A549 treated with RU486 at 1 μM for 4 hours (cell line): ENCODE measurements at places on chromosomes 11 and 22. TPM values are rescaled to one million over a fixed set of nuclear protein-coding genes. Genes with fewer than 3 reads are reported as not detected.

Gene CREB3L1
- 3.9 to 6.2 TPM (median 5.2 TPM) in 5 replicates for total RNA-seq

Gene GPR152
- total RNA-seq = 0.08 TPM in 1 of 5 replicates, not detected in the others

Gene MYBPC3
- 0.06 to 0.13 TPM (median 0.08 TPM) in 5 replicates for total RNA-seq

Gene KCTD17
- 20.8 to 26.1 TPM (median 23.2 TPM) in 5 replicates for total RNA-seq

Gene C1QTNF4
- 0.13 to 0.22 TPM in 2 of 5 replicates, not detected in the others for total RNA-seq

Gene SLC43A1
- 1.8 to 3.4 TPM (median 3.1 TPM) in 5 replicates for total RNA-seq

Gene ACTN3
- 0.06 TPM in 1 of 5 replicates, not detected in the others for total RNA-seq

Gene CRACR2B
- total RNA-seq = 3.0 to 6.5 TPM (median 4.8 TPM) in 5 replicates

Gene BAIAP2L2
- 3.2 to 4.9 TPM (median 4.4 TPM) in 5 replicates for total RNA-seq
